ENCODE measurements at places on chromosomes 1 and 21.

DNA sequence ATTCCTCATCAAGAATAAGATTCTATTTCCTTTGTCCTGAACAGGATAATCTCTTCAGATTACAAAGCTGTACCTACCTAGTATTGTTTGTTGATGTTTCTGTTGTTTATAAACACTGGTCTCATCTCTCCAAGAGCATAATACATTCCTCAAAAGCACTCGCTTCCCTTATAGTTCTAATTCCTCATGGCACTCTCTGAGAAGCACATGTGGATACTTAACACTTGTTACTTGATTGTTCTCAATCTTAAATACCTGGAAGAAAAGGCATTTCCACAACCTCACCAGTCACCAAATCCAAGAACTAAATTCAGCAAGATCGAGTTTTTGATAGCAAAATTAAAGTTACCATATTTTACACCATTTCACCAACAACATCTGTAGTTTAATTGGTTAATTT lies 145.9 kb upstream of the DUSP10 start:
- no peak for DNase-seq

GRCh38 chr1:201686714-201687455 lies 142.1 kb upstream of the IPO9 start:
- no peak for DNase-seq

DNA sequence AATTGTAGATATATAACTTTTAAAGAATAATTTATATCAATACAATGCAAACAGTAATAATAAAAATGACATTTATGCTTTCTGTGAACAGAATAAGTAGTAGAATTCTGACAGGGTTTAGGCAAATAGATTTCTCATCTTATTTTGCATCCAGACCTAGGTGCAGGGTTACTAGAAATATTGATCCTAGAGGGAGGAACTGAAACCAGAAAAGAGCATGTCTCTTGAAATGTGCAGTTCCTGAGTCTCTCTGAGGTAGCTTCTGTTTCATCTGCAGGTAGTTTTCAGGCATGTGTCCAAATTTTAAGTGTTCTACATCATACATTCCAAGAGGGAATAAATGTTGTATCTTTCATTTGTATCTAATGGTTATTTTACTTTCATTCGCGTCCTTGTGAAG lies 631.9 kb upstream of the ADGRL4 start:
- DNase-seq, result no peak

DNA sequence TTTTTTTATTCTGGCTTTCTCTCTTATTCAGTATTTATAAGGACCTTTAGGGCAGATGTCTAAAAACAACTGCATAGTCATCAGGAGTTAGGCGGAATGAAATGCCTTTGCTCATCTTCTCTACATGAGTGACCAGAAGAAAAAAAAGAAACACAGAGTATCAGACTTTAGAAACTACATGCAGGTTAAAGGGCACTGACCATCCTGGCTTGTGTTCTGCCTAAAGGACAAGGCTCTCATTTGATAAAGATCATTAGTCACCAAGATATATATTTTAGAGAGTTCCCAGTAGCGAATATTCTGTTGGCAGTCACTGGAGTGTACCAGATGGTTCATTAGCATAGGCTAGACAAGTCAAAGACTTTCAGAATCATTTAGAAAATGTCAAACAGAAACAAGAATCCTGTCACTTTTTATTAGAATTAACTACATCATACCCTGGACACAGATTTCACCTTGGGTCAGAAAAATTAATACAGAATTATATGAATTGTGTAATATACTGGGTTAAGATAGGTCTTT lies 145.6 kb downstream of the NR5A2 start:
- no peak for DNase-seq

DNA sequence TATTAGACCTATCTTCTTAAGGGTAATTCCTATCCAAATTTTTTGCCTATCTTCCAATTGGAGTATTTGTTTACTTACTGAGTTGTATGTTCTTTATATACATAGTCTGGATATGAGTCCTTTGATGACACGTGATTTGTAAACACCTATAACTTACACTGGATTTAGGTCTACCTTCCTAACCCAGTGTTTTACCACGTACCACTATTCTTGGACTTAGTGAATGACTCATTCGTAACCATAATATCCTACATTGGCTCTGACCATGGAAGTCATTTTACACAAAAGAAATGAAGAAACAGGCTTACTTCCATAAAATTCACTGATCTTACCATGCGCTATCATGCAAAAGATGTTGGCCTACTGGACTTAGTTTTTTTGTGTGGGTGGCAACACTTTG lies 23.9 kb upstream of the ZZZ3 start:
- no peak for DNase-seq

All from Jurkat, Clone E6-1 (cell line).